ENCODE measurements at places on chromosomes 5 and 9.

DNA sequence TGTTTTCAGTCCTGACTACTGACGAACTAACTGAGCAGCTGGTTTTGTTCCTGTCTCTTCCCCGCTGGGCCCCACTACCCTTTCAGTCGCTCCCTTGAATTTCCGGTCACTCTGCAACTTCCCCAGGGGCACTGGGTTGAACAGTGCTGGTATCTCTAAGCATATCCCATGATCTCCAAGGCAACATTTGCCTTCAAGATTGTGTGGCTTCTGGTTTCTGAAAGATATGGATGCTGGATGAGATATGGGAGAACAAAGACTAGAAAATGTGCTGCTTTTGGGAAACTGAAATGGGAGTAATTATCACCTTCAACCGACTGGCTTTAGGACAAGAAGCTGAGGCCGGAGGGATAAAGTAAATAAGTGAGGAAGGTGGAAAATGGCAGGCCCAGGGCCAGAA, 258.2 kb upstream of the PIK3R1 start:
- DNase-seq = no peak

DNA sequence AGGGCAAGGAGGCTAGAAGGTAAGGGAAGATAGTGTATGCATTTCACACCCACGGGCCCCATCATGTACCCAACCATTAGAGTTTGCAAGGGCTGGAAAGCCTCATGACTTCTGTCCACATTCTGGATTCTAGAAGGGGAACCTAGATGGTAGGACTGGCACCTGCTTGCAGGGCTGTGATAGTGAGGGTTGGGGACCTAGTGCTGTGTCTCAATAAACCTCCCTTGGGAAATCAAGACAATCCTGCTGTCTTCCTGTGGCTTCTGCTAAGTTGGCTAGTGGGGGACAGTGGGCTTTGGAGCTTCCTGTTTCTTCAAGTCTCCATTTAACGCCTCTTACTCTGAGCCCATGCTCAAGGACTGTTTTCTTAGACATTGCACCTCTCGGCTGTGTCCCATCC, 43.6 kb upstream of the SYNPO start:
- DNase-seq = no peak

DNA sequence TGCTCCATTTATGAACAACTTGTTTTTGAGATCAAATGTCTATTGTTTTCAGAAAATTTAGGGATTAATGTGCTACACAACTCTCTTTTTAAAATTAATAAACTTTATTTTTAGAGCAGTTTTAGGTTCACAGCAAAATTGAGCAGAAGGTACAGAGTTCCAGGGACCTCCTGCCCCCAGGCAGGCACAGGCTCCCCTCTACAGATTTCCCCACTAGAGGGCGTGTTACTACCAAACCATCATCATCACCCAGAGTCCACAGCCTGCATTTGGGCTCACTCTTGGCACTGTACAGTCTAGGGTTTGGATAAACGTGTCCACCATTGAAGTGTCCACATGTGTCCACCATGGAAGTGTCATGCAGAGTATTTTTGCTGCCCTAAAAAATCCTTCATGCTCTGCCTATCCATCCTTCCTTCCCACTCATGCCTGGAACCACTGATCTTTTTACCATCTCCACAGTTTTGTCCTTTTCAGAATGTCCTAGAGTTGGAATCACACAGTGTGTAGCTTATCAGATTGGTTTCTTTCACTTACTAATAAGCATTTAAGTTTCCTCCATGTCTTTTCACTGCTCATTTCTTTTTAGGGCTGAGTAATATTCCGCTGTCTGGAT, 61.7 kb downstream of the MRPL36 start:
- peak; percentile 36 for DNase-seq

DNA sequence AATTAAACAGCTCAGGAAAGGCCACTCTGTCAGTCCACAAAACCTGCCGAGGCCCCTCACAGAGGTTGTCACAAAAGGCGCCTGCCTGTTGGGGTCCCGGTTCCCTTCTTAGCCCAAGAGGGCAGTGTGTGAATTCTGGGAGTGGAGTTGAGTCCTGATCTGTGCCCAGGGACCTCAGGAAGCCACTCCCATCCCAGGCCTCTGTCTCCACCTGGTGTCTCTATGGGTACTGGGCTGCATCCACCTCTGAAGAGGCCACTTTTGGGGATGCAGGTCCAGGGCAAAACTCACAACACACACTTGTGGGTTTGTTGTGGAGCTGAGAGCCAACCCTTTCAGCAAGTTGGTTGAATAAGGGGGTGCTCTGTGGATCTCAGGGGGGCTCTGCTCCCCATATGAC, 74.3 kb upstream of the STXBP1 start:
- no peak for DNase-seq

All from B cell (primary cell).